ENCODE measurements at places on chromosomes 3 and 15.

- H3K4me1 ChIP-seq: no peaks in the 10 kb centered on the region
- no peaks in the 10 kb centered on the region for H3K36me3 ChIP-seq
- no peak for DNase-seq
Measured at GRCh38 chr3:196174652-196175051, 36.5 kb downstream of the ZDHHC19 start.

DNA sequence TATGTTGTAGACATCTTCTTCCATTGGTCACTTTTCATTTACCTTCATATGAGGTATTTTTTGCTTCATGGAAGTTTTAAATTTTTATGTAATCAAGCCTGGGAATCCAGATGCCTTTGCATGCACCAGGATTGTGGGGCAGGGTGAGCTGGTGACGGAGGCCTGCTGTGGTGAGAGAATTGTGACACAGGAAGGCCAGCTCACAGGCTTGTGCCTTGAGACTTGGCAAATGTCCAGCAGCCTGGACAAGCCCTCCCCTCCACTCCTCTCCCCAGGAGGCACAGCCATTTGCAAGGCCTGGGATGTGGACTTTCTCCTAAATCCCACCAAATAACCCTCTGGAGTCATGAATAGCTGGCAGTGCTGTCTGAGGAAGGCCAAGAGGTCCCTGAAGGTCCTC is 67.4 kb downstream of the RHCG start:
- no peak overlapping the region for H3K4me3 ChIP-seq
- no peaks in the 10 kb centered on the region for H3K36me3 ChIP-seq
- H3K27me3 ChIP-seq: no peaks in the 10 kb centered on the region
- no peak overlapping the region for H3K27ac ChIP-seq
- no peak for DNase-seq

DNA sequence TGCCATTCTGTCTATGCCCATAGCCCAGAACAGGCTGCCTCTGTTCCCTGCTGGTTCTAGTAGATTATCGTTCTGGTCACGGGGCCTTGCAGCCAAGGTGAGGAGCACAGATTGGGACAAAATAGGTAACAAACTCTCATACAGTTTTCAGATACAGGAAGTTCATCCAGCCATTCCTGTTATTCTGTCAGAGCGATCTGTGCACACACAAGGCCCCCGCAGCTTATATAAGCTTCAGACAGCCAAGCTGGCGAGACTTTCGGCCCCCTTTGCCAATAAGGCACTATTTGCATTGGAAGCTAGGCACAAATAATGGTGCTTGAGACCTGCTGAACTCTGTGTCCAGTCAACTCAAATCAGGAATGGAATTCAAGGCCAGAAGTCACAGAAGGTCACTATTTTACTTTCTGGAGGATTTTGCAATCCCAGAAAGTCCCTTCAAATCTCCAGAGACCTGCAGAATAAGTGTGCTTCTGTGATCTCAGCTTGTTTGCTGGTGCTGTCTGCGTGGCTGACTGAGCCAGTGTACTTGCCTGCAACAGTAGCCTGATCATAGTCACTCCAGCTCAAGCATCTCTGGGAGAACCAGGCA is 69.4 kb downstream of the BFSP2 start:
- no peak overlapping the region for H3K4me3 ChIP-seq
- no peaks in the 10 kb centered on the region for H3K36me3 ChIP-seq
- DNase-seq: no peak
- peaks cover 18% of the 10 kb centered on the region for H3K4me1 ChIP-seq

GRCh38 chr3:23209747-23210487 is 6.8 kb downstream of the UBE2E2 start:
- no peaks in the 10 kb centered on the region for H3K27me3 ChIP-seq
- H3K36me3 ChIP-seq: no peaks in the 10 kb centered on the region
- no peak for DNase-seq

DNA sequence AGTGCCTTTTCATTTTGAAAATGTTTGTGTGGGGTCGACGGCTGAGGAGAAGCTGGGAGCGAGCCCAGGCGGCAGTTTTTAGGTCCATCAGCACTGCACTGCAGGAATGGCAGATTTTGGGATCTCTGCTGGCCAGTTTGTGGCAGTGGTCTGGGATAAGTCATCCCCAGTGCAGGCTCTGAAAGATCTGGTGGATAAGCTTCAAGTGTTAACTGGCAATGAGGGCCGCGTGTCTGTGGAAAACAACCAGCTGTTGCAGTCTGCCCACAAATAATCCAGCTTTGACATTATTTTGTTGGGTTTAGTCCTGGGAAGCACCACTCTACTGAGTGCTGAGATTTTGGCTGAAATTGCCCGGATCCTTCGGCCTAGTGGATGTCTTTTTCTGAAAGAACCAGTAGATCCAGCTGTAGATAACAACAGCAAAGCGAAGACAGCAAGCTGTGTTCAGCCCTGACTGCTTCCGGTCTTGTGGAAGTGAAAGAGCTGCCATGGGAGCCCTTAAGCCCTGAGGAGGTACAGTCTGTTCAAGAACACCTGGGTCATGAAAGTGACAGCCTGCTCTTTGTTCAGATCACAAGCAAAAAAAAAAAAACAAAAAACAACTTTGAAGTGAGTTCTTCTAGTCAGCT is 13.1 kb upstream of the ANP32A start:
- H3K4me1 ChIP-seq: no peaks in the 10 kb centered on the region
- H3K27ac ChIP-seq: no peak overlapping the region
- H3K4me3 ChIP-seq: no peak overlapping the region
- DNase-seq: no peak
- no peaks in the 10 kb centered on the region for H3K36me3 ChIP-seq

DNA sequence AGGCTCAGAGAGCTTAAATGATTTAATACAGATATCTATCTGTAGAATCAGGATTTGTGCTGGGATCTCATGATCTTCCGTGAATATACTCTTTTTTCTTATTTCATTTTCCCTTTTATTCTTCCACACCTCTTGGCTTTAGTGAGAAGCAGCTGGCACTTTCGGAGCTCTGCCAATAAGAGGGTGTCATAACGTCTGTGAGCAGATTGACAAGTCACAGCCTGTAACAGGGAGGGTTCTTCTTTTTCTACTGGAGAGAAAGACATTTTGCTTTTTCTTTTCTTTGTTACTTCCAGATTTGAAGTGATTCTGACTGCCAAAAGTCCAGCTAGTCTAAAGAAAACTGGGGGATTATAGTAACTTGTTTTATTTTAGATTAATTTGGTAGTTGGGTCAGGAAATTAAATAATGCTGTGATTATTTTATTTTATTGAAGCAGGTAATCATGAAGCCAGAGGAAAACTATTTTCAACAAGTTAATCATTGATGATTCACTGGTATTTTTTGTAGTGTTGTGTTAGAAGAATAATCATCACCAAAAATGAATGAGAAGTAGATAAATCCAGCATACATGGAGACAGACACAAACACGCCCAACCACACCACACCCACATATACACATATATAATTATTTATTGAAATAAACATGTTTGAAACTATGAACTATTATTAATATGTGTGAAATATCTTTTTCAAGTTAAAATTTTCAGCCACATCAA is 69.8 kb downstream of the TNFAIP8L3 start:
- no peaks in the 10 kb centered on the region for H3K4me1 ChIP-seq
- no peak overlapping the region for H3K4me3 ChIP-seq
- no peaks in the 10 kb centered on the region for H3K27me3 ChIP-seq

DNA sequence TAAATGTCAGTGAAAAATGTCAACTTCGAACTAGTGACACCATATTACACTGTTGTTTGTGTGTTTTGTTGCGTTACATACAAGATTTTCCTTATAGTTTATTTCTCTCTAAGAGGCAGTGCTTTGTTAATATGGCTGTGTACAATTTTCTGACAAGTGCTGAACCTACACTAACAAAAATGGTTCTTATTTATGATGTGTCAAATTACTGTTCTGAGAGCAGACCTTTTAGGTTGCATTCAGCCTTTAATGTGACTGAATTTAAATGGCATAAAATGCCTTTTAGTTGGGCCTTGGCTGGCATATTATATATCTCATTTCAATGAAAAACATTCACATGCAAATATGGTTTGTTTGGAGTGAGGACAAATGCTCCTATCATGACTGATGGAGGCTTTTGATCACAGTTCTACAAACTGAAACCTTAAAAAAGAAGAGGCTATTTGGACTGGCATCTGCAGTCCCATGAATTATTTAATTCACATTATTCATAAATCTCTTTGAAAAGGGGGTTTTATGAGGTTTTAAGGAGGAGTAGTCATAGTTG is 750.6 kb downstream of the CADM2 start:
- H3K4me1 ChIP-seq: no peaks in the 10 kb centered on the region
- no peak overlapping the region for H3K4me3 ChIP-seq
- H3K27ac ChIP-seq: no peak overlapping the region
- H3K27me3 ChIP-seq: no peaks in the 10 kb centered on the region

DNA sequence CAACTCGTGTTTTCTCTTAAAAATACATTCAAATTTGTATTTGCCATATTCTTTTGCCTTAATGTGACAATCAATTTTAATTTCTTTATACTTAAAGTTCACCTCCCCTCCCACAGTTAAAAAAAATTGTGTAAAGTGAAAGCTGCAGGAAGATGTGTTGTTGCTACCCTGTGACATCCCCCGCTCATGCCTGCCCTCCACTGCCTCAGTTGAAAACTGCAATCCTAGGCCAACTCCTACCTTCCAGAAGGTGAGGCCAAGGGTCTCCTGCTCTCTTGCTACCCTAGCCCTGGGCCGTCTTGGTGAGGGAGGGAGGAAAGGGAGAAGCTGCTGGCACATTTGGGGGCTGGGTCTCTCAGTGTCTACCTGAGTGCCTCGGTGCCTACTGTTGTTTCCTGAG is 57.0 kb upstream of the CMTM7 start:
- H3K27me3 ChIP-seq: no peaks in the 10 kb centered on the region
- H3K27ac ChIP-seq: no peak overlapping the region
- H3K4me3 ChIP-seq: no peak overlapping the region
- no peaks in the 10 kb centered on the region for H3K4me1 ChIP-seq
- H3K36me3 ChIP-seq: no peaks in the 10 kb centered on the region
- no peak for DNase-seq

GRCh38 chr3:33131331-33132018 is 17.7 kb downstream of the CRTAP start:
- peaks cover 9% of the 10 kb centered on the region for H3K4me1 ChIP-seq
- H3K27me3 ChIP-seq: no peaks in the 10 kb centered on the region
- H3K27ac ChIP-seq: no peak overlapping the region

DNA sequence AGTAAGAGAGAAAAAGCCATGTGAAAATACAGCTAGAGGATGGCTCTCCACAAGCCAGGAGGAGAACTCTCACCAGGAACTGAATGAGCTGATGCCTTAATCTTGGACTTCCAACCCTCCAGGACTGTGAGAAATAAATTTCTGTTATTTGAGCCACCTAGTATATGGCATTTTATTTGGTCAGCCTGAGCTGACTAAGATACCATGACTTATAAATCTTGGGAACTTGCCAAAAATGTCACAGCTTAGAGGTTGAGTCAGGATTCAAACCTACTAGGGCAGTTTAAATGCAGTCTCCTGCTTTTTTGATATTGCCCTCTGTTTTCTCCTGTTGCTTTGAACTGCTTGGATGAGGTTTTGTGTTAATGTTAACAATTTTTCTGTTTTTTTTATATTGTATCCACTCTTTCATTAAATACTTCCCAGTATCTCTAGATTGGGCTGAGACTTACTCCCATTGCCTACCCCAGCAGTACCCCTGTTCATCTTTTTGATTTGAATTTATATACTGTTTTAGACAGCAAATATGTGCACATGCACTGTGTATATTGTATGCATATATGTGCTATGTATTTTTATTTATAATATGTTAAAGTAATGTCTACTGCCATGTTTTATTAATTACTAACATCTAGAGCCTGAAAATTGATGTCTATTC is 1223.2 kb downstream of the OTOL1 start:
- no peak for DNase-seq
- no peaks in the 10 kb centered on the region for H3K36me3 ChIP-seq
- no peak overlapping the region for H3K27ac ChIP-seq

- H3K27me3 ChIP-seq: no peaks in the 10 kb centered on the region
- peaks cover 8% of the 10 kb centered on the region for H3K4me1 ChIP-seq
- no peaks in the 10 kb centered on the region for H3K36me3 ChIP-seq
- no peak overlapping the region for H3K4me3 ChIP-seq
- DNase-seq: no peak
Measured at GRCh38 chr15:70243686-70244540, 146.2 kb upstream of the TLE3 start.

- H3K4me1 ChIP-seq: peaks cover 69% of the 10 kb centered on the region
- H3K36me3 ChIP-seq: no peaks in the 10 kb centered on the region
- no peak for DNase-seq
- peak overlapping the region; percentile 61 for H3K27ac ChIP-seq
- H3K4me3 ChIP-seq: no peak overlapping the region
- H3K27me3 ChIP-seq: no peaks in the 10 kb centered on the region
Measured at GRCh38 chr3:152376351-152377183, 107.8 kb downstream of the MBNL1 start.

DNA sequence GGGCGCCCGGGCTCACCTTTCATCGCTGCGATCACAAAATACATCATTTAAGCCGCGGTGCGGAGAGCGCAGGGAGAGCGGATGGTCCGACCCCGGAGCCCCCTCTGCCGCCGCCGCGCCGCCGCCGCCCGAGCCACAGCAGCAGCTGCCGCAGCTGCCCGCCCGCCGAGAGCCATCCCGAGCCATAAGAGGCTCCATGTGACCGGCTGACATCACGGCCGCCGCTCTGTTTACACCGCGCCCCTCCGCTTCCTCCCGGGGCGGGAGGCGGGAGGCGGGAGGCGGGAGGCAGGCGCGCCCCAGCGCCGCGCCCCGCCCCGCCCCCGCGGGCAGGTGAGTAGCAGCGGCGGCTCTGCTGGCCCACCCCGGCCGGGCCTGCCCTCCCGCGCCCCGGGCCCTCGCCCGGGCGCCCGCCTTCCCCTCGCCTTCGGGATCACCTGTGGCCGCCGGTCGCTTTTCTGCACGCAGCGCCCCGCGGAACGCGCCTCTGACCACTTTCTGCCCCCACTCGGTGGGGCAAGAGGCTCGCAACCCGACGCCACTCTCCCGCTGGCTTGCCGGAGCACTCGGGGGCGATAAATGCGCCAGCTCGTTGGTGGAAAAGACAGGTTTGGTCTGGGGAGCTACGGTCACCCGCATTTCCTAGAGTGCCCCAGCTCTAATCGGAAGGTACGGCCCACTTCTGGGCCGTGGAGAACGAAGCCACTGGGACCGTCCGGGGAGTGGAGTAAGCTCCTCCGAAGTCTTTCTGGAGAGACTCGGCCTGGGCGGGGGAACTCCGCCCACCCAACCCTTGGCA is 113.6 kb upstream of the ICE2 start:
- no peak for DNase-seq
- H3K36me3 ChIP-seq: no peaks in the 10 kb centered on the region
- H3K27me3 ChIP-seq: no peaks in the 10 kb centered on the region
- H3K4me1 ChIP-seq: no peaks in the 10 kb centered on the region
- peak overlapping the region; percentile 96 for H3K4me3 ChIP-seq
